ENCODE measurements at places on chromosomes 7 and 10.
A peak's percentile ranks its signal among the peaks of the same experiment; 100 is the strongest.

DNA sequence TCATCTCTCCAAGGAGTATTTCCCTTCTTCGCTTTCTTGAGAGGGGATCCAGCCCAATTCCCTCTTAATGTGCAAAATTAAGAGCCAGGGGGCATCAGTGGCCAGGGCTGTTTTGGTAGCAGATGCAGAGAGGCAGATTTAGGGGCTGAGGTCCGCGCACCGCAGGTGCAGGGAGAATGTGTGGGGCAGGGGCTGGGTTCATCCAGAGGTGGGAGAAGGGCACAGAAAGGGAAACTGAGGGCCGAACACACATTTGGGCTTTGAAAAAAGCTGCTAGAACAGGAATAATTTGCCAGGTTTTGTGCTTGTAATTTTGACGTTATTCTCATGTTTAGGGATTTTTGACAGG lies 6.5 kb upstream of the SHH start:
- ATAC-seq: no peak
- peaks cover 36% of the 10 kb centered on the region for H3K27me3 ChIP-seq
- no peaks in the 10 kb centered on the region for H3K36me3 ChIP-seq
- H3K4me3 ChIP-seq: no peak overlapping the region
- no peak overlapping the region for H3K27ac ChIP-seq

GRCh38 chr7:28108747-28109146 lies 71.8 kb downstream of the JAZF1 start:
- ATAC-seq: no peak
- H3K4me3 ChIP-seq: no peak overlapping the region
- H3K36me3 ChIP-seq: no peaks in the 10 kb centered on the region
- peaks cover 10% of the 10 kb centered on the region for H3K4me1 ChIP-seq

DNA sequence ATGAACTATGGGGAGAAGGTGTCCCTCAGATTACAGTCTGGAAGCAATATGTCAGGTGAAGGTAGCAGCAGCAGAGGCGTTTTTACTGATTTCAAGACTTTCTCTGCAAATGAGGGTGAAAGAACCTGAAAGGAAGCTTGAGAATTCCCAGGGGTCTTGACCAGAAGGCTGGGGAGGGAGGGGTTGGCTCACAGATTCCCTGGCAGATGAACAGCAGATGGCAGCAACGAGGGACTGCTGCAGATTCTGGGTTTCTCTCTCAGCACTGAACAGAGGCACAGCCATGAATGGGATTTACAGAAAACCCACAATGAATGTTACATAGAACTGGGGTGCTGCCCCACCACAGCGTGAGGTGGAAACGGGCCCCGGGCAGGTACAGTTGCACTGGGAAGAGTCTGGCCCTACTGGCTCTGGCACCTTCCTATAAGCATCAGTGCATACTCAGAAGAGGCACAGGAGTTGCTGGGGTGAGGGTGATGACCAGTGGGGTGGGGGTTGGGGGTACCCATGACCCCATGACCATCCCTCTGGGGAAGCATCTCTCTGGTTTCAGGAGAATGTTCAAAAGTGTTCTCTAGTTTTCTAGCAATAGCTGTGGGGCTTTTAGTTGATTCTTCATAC lies 317.8 kb downstream of the SH2D4B start:
- no peaks in the 10 kb centered on the region for H3K27me3 ChIP-seq
- no peak overlapping the region for H3K4me3 ChIP-seq
- no peaks in the 10 kb centered on the region for H3K36me3 ChIP-seq
- no peaks in the 10 kb centered on the region for H3K4me1 ChIP-seq

DNA sequence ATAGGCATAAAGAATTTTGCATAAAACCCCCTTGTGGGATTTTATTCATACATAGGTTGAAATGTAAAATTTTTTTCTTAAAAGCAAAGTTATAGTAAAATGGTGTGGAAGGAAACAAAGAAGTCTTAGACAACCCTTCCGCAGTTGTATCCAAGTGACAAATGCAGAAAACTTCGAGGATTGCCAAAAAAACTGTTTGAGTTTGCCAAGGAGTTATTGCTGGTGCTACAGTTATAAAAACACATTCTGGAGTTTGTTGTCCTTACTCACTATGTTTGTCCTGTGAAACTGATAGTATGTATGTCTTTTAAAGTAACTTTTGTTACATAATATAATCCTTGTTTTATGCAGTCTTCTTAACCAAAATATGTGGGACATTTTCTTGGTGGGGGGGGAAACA lies 120.3 kb downstream of the FOXP2 start:
- ATAC-seq: no peak
- no peak overlapping the region for H3K27ac ChIP-seq
- H3K4me3 ChIP-seq: no peak overlapping the region
- H3K4me1 ChIP-seq: no peaks in the 10 kb centered on the region
- H3K36me3 ChIP-seq: no peaks in the 10 kb centered on the region

GRCh38 chr7:157150882-157151281 lies 12.2 kb downstream of the UBE3C start:
- no peaks in the 10 kb centered on the region for H3K27me3 ChIP-seq
- H3K27ac ChIP-seq: no peak overlapping the region
- H3K4me1 ChIP-seq: peaks cover 28% of the 10 kb centered on the region

DNA sequence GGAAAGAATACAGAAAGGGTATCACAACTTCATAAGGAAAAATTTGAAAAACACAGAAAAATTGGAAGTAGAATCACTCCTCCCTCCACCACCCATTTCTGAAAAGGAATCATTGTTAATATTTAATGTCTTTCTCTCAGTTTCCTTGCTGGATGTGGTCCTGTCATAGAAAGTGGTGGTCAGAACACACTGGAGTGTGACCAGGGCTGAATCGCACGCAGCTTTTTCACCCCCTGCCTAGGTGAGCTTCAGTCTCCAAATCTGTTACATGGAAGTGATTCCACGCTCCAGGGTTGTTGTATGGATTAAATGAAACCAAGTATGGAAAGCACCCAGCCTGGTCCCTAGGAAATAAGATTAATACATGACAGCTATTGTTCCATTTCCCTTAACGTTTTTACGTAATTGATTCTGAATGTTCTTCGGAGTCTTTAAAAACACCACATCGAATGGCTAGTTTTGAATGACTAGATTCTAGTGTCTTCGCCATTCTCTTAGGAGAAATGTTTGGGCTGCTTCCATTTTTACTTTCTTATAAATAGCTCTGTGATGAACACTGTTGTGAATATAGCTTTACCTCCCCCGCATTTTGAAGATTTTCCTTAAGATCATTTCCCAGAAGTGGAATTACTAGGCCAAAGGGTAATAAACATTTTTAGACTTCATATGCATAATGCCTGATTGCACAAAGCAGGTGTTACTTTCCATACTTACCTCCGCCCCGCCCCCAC lies 10.9 kb upstream of the DUSP5 start:
- no peaks in the 10 kb centered on the region for H3K36me3 ChIP-seq
- no peak for ATAC-seq
- no peak overlapping the region for H3K27ac ChIP-seq

GRCh38 chr7:157087646-157088045 lies 51.1 kb upstream of the UBE3C start:
- no peak overlapping the region for H3K4me3 ChIP-seq
- H3K27ac ChIP-seq: no peak overlapping the region
- H3K4me1 ChIP-seq: no peaks in the 10 kb centered on the region

- peak overlapping the region; percentile 74 for H3K27ac ChIP-seq
- H3K4me1 ChIP-seq: peaks cover 34% of the 10 kb centered on the region
- peak overlapping the region; percentile 67 for H3K4me3 ChIP-seq
- peaks cover 86% of the 10 kb centered on the region for H3K36me3 ChIP-seq
- no peak for ATAC-seq
- H3K27me3 ChIP-seq: no peaks in the 10 kb centered on the region
Observed at GRCh38 chr10:63206576-63206975, 73.4 kb downstream of the NRBF2 start.

- ATAC-seq: peak; percentile 70
- no peak overlapping the region for H3K27ac ChIP-seq
- H3K27me3 ChIP-seq: peaks cover 24% of the 10 kb centered on the region
- peak overlapping the region; percentile 98 for H3K4me3 ChIP-seq
- H3K4me1 ChIP-seq: peaks cover 23% of the 10 kb centered on the region
Observed at GRCh38 chr10:101779544-101780186, 3.6 kb downstream of the NPM3 start.

GRCh38 chr7:121519548-121520521 lies 123.7 kb upstream of the FAM3C start:
- H3K27ac ChIP-seq: no peak overlapping the region
- ATAC-seq: peak; percentile 73
- H3K36me3 ChIP-seq: no peaks in the 10 kb centered on the region
- H3K4me1 ChIP-seq: no peaks in the 10 kb centered on the region
- no peak overlapping the region for H3K4me3 ChIP-seq
- no peaks in the 10 kb centered on the region for H3K27me3 ChIP-seq

DNA sequence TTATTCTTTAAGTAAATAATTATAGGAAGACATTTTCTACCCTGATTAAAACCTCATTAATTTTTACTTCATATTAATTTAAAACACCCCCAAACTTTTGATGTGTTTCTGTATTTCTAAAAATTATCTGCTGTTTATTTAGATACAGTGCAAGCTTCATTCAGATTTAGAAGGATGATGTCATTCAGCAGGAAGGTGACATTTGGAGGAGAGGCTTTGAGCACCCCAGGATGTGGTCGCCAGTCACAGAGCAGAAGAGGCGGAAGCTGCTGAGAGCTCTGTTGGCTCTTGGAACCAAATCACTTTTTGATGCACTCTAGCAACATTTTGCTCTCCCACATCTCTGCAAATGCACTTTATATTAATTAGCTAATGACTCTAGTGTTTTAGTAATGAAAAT lies 233.9 kb upstream of the CACNA2D1 start:
- peak overlapping the region; percentile 25 for H3K4me3 ChIP-seq
- peak; percentile 80 for ATAC-seq

GRCh38 chr10:114868870-114869519 lies 47.4 kb downstream of the FHIP2A start:
- H3K36me3 ChIP-seq: peaks cover 19% of the 10 kb centered on the region
- ATAC-seq: no peak
- peaks cover 10% of the 10 kb centered on the region for H3K27me3 ChIP-seq
- H3K27ac ChIP-seq: no peak overlapping the region

- no peak overlapping the region for H3K4me3 ChIP-seq
- ATAC-seq: no peak
- H3K27ac ChIP-seq: no peak overlapping the region
- no peaks in the 10 kb centered on the region for H3K36me3 ChIP-seq
- no peaks in the 10 kb centered on the region for H3K4me1 ChIP-seq
Observed at GRCh38 chr10:126081841-126082466, 185.6 kb downstream of the FANK1 start.

DNA sequence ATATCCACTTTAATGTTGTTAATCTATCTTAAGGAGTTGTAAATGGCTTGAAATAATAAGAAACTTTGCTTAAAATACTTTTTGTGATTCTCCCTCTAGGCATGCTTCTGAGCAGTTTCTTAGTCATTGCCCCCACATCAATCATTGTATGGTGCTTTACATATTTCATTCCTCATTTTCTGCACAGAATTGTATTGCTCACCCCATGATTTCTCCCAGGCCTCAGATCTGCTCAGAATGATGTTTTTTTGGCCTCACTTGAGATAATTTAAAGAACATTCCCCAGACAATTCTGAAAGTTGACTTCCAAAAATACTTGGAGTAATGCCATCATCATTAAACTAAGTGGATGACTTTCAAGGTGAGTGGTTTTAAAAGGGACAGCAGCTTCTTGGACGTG lies 82.1 kb upstream of the PRPS1L1 start:
- H3K4me1 ChIP-seq: no peaks in the 10 kb centered on the region
- no peak overlapping the region for H3K4me3 ChIP-seq
- no peak for ATAC-seq
- H3K27me3 ChIP-seq: peaks cover 28% of the 10 kb centered on the region

GRCh38 chr7:20470726-20471125 lies 140.0 kb downstream of the ITGB8 start:
- no peak for ATAC-seq
- no peak overlapping the region for H3K4me3 ChIP-seq
- H3K27ac ChIP-seq: no peak overlapping the region
- H3K4me1 ChIP-seq: no peaks in the 10 kb centered on the region

GRCh38 chr10:47400786-47401185 lies 16.7 kb upstream of the ZNF488 start:
- H3K27me3 ChIP-seq: peaks cover 22% of the 10 kb centered on the region
- no peak for ATAC-seq
- no peaks in the 10 kb centered on the region for H3K36me3 ChIP-seq
- no peaks in the 10 kb centered on the region for H3K4me1 ChIP-seq

DNA sequence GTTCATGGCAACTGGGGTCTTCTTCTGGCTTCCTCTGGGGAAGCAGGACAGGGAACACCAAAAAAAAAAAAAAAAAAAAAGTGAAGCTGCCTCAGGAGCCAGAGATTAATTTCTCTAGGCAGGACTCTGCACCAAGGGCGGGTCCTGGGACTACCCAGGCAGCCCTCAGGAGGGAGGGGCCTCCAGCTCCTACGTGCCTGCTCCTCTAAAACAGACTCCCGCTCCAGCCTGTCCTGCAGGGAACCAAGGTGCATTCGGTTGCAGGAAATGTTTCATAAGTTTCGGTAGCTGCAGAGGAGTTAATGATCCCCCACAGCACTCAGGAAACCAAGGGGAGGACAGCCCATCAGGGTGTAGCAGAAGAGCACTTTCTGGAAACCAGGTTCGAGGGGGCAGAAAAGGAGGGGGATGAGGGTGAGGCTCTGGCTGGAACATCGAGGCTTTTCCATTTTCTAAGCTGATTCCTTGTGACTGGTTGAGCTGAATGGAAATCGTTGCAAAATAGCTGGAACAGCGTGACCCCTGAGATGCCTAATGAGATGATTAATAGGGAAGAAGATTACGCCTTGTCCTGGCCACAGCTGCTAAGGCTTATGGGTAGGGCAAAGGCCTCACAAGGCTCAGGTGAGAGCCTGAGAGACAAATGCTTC lies 84.2 kb downstream of the STRA8 start:
- ATAC-seq: no peak
- no peaks in the 10 kb centered on the region for H3K27me3 ChIP-seq
- H3K4me1 ChIP-seq: no peaks in the 10 kb centered on the region
- H3K36me3 ChIP-seq: no peaks in the 10 kb centered on the region
- no peak overlapping the region for H3K27ac ChIP-seq

- H3K36me3 ChIP-seq: no peaks in the 10 kb centered on the region
- no peak overlapping the region for H3K4me3 ChIP-seq
- H3K27me3 ChIP-seq: peaks cover 4% of the 10 kb centered on the region
- ATAC-seq: no peak
- H3K4me1 ChIP-seq: no peaks in the 10 kb centered on the region
Observed at GRCh38 chr10:75959912-75960311, 528.5 kb downstream of the LRMDA start.

- peak overlapping the region; percentile 58 for H3K27ac ChIP-seq
- H3K4me3 ChIP-seq: peak overlapping the region; percentile 96
- H3K27me3 ChIP-seq: no peaks in the 10 kb centered on the region
- H3K4me1 ChIP-seq: peaks cover 34% of the 10 kb centered on the region
- H3K36me3 ChIP-seq: peaks cover 73% of the 10 kb centered on the region
- peak; percentile 29 for ATAC-seq
Observed at GRCh38 chr10:132326925-132327324, 5.1 kb upstream of the LRRC27 start.

- H3K27me3 ChIP-seq: no peaks in the 10 kb centered on the region
- no peaks in the 10 kb centered on the region for H3K4me1 ChIP-seq
- no peak overlapping the region for H3K27ac ChIP-seq
- no peak overlapping the region for H3K4me3 ChIP-seq
- no peaks in the 10 kb centered on the region for H3K36me3 ChIP-seq
Observed at GRCh38 chr7:47721670-47722069, 139.8 kb upstream of the TNS3 start.
